Stimulated activated CD4-positive, alpha-beta T cell treated with anti-CD3 and anti-CD28 coated beads, Interleukin-2, amount 100 ng/mL, for 4 hours (primary cell): ENCODE measurements at places on chromosomes 2 and 18.

- no peak for DNase-seq
These were observed 93.7 kb downstream of the NOL4 start for GRCh38 chr18:34131006-34131405.

DNA sequence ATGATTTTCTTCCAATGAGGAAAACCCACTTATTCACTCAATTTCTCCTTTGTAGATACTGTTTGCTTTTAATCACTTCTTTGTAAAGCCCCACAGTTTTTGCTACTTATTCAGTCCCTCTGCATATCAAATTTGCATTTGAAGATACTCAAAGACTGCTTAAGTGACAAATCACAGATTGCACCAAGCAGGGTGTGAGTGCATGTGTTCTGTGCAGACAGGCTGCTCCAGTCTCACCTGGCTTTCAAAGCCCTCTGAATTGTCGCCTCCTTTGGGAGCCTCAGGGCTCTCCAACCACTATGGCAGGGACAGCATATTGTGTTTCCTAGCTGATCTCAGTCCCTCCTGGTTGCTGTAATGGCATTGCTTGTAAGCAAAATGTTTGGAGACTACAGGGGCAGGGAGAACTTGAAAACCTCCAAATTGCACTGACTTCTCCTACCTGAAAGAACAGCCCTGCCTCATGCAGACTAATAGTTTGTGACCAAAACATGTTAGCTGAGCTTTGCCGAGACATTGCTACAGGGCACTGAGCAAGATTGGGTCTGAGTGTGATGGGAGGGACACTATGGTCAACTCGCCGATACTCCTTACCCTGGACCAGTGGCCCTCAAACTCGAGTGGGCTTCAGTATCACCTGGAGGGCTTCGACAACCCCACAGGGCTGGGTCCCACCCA lies 96.8 kb downstream of the POLE4 start:
- no peak for DNase-seq

- DNase-seq = no peak
These were observed 67.4 kb downstream of the POLE4 start for GRCh38 chr2:75025633-75026380.

DNA sequence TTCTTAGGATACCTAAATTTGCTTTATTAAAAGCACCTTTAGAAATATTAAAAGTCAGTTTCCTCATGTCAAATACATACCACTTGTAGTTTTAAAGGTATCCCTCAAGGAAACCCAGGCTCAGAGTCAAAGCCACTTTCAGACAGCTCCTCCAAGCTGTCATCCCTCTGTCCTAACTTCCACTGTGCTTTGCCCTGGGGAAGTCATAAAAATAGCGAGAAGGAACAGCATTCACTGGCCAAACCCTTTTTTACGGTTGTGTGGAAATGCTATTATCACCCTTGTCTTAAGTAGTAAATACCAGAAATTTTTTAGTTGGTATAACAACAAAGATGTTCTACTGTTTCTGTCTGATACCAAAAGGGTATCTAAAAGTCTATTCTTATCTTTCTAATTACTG lies 680.5 kb downstream of the ZEB2 start:
- DNase-seq = no peak

DNA sequence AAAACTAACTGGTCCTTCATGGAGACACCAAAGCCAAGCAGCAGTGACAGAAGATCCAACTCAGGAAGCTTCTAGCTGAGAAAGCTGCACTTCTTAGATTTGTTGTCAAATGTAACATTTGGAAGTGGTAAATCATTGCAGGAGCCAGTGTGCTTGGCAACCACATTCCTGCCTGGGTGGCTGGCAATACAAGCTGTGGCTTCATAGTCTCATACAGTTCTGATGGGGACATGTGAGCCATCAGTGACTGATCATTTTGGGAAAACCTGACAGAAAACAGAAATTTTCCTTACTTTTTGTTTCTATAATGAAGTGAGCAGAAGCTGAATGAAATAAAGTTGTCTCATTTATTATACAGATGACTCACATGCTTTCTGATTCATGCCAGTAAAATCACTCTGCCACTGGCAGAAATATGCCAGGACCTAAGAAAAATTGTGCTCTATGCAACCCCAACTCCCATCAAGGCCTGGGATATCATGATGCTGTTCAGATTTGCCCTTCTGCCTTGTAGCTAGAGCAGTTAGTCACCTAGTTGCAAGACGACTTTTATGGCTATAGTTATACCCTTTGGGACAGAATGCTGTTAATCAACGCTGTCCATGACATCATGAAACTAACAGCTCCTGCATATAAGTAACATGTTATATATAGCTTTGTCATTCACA lies 508.1 kb downstream of the ADCYAP1 start:
- DNase-seq = no peak
